Esophagus (tissue), 2 donors: ENCODE measurements at places on chromosomes 5 and 9. TPM values are rescaled to one million over a fixed set of nuclear protein-coding genes. Genes with fewer than 3 reads are reported as not detected.

CATSPER3 gene
- 0.55 TPM for polyA plus RNA-seq

C9orf152 gene
- 1.3 TPM for polyA plus RNA-seq

ASTN2 gene
- polyA plus RNA-seq: 0.35 TPM

SPINK4 gene
- polyA plus RNA-seq: not detected
